A673 (cell line): ENCODE measurements at places on chromosomes 5 and 9.

GRCh38 chr5:36529142-36529541 is 77.3 kb upstream of the SLC1A3 start:
- DNase-seq = no peak

- no peak for DNase-seq
Measured at GRCh38 chr9:86958203-86958602, 10.9 kb upstream of the GAS1 start.

DNA sequence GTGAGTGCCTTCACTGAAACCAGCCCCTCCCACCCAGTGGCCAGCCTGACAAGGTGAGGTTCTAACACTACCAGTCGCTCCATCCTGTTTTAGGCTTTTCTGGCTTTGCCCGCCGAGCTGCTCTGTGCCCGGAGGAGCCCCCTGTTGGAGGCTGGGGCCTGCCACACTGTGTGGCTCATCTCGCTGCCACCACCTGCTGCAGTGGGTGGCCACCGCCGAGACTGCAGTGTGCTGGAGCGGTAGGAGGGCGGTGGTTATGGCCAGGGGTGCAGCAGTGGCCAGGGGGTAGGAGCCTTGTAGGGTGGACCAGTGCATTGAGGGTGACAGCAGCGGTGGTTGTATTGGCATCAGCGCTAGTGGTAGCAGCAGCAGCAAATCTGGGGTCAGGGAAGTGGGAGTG is 74.7 kb upstream of the PCAT7 start:
- no peak for DNase-seq

DNA sequence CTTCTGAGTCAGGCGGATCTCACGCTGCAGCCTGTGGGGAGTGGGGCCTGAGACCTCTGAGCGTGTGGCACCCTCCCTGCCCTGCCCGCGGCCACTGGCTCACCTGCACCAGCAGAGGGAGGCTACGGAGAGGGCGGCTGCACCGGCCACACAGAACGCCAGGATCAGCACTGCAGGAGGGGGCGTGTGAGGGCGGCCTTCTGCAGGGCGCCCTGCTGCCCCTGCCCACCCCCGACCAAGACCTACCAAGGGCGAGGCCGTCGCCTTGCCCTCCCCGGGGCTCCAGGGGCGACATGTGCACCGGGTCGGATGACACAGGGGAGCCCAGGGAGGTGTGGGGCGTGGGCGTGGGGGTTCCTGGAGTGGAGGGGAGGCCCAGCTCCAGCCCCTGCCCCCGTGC is 5.4 kb downstream of the NPDC1 start:
- DNase-seq = no peak

DNA sequence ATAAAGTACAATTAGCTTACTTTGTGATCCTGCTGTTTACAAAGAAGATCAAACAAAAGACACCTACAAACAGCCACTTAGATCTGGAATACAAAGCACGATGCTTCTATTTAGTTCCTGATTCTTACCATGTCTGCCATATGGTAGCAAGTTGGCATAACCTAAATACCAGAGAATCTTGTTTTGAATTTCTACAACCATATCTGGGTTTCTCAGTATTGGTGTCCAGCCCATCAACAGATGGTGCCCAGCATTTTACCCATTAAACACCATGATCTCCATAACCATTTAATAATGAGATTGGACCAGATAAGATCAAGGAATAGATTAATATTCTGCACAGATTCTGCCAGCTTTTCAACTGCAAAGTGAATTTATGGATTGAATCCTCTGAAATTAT is 29.8 kb downstream of the SLC24A2 start:
- no peak for DNase-seq

GRCh38 chr5:5752844-5753243 is 330.4 kb downstream of the ICE1 start:
- DNase-seq = no peak
